ENCODE measurements at places on chromosomes 13 and 19. TPM values are rescaled to one million over a fixed set of nuclear protein-coding genes. Genes with fewer than 3 reads are reported as not detected.

NPHS1 gene
- not detected for total RNA-seq

TEX29 gene
- 0.37 TPM for total RNA-seq

TUBB4A gene
- not detected for total RNA-seq

IQCN gene
- 0.73 TPM for total RNA-seq

CEACAM20 gene
- not detected for total RNA-seq

FCAR gene
- not detected for total RNA-seq

KLC3 gene
- not detected for total RNA-seq

NAT14 gene
- 9.9 TPM for total RNA-seq

HCN2 gene
- total RNA-seq, result 0.59 TPM

RGCC gene
- 18.0 TPM for total RNA-seq

LGALS7 gene
- not detected for total RNA-seq

ZNF541 gene
- total RNA-seq, result under 0.01 TPM

ZNF468 gene
- 11.4 TPM for total RNA-seq

CELF5 gene
- total RNA-seq, result 0.39 TPM

ACP5 gene
- total RNA-seq, result 0.37 TPM

ZNF429 gene
- total RNA-seq, result 6.6 TPM

BRME1 gene
- 0.78 TPM for total RNA-seq

Measured in subcutaneous preadipocyte (primary cell).